ENCODE measurements at places on chromosomes 16 and 17.
A peak's percentile ranks its signal among the peaks of the same experiment; 100 is the strongest.

DNA sequence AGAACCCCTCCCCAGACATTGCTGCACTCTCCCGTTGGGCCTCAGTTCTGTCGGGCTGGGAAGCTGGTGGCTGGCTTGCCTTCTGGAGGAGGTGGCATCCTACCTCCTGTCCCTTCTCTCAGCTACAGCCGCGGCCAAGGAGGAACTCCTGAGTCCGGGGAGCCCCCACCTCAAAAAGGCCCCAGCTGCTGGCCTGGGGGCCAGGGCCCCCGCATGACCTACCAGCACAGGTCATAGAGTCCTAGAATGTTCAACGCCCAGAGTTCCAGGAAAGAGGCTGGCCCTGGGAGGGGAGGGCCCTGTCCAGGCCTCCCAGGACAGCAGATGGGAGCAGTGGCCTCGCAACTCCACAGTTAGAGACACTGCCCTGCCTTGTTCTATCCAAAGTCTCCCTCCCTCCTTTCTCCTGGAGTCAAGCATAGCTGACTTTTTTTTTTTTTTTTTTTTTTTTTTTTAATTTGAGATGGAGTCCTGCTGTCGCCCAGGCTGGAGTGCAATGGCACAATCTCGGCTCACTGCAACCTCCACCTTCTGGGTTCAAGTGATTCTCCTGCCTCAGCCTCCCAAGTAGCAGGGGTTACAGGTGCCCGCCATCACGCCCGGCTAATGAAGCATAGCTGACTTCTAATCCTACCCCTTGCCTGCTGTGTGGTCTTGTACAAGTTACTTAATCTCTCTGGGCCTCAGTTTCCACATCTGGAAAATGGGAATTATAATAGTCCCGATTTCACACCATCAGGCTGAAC, 7.1 kb downstream of the CARHSP1 start:
- DNase-seq: no peak

DNA sequence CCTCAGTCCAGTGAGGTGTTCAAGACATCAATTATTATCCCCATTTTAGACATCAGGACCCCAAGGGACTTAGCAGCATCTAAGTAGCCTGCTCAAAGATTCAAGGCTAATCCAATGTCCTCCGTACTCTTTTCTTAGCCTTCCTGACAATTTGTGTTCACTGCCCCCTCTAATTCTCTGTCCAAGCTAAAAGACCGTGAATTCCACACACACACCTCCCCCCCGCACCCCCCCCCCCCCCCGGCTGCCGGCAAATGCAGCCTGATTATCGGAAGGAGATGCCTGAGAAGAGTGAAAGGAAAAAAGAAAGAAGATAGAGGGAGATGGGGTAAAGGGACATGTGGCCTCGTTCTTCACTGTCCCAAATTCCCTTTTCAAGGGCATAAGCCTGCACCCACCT, 58.1 kb upstream of the NLK start:
- no peak for DNase-seq

GRCh38 chr16:53429221-53429943, 4.9 kb upstream of the RBL2 start:
- DNase-seq: no peak

- DNase-seq: no peak
Observed at GRCh38 chr17:29514792-29515191, 52.0 kb downstream of the ABHD15 start.

- DNase-seq: no peak
Observed at GRCh38 chr17:60749050-60749449, 71.4 kb downstream of the BCAS3 start.

- no peak for DNase-seq
Observed at GRCh38 chr16:66692341-66692740, 4.2 kb downstream of the CMTM4 start.

DNA sequence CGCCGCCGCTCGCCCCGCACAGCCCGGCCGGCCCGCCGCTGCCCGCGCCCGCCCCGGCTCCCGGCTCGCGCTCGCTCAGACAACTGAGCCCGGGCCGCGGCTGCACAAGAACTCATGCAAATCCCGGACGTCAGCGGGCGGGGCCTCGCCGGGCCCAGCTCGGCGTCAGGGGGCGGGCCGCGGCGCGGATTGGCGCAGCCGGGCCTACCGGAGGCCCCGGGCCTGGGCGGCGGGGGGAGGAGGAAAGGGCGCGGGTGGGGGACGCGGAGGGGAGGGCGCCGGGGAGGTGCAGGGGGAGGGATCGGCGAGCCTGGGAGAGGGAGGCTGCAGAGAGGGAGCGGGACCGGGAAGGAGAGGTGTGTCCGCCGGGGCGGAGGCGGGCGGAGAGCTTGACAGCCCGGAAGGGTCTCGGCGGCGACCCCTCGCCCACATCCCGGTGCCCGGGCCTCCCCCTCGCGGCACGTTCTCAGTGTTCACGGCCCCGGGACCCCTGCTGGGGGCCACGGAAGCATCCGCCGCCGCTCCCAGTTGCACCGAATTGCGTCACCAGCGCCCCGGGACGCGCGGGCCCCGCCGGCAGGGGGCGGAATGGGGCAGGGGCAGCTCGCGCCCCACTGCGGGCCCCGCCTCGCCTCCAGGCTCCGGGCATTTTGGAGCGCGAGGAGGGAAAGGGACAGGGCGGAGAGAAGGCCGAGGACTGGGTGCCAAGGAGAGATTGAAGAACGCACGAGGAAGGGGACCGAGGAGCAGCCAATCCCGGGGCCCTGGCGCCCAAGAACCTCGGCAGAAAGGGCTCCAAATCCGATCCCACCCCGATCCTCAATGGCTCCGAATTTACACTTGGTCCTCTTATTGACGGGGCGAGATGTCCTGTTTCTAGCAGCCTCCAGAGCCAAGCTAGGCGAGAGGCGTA, at the start of gene CBX4:
Gene CBX4 (minus strand): TSS at position 85 of the 913 bp plus-strand sequence. CDS start 189 bp downstream, outside the sequence.
- peak; percentile 81 for DNase-seq

DNA sequence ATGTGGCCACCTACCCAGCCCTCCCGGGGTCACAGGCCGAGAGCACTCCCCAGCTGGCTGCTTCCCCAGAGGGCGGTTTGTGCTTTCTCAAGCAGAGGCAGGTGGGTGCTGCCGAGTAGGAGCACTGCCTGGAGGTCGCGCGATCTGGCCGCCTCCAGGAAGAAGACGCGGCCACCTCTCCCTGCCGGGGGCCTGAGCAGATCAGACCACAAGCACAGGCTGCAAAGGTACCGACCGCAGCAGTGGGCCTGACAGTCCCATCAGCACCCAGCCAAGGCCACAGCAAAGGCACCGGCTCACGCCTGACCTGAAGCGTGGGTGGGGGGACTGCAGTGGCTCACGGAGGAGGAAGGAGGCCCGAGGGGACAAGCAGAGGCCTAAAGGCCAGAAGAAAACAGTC, 15.2 kb upstream of the IGFALS start:
- DNase-seq: no peak

DNA sequence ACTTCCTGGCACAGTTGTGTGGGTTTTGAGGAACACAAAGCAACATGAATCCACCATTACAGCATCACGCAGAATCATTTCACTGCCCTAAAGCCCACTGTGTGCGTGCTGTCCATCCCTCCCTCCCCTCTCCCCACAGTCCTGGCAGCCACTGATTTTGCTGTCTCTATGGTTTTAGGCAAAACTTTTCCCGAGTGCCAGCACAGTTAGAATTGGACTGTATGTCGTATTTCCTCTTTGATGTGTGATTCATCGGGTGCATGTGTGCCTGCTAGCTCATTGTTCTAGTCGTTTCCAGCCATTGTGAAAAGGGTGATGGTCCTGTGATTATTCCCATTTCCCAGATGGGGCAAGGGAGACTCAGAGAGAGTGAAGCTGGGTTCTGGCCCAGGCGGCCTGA, 12.7 kb downstream of the KLHL36 start:
- no peak for DNase-seq

GRCh38 chr16:51392521-51393187, 241.6 kb upstream of the SALL1 start:
- no peak for DNase-seq

- no peak for DNase-seq
Observed at GRCh38 chr17:22600644-22601298, 908.4 kb downstream of the KCNJ18 start.

GRCh38 chr17:66255112-66255511, 25.9 kb upstream of the APOH start:
- peak; percentile 46 for DNase-seq

- no peak for DNase-seq
Observed at GRCh38 chr16:15899538-15900100, 11.2 kb upstream of the CEP20 start.

DNA sequence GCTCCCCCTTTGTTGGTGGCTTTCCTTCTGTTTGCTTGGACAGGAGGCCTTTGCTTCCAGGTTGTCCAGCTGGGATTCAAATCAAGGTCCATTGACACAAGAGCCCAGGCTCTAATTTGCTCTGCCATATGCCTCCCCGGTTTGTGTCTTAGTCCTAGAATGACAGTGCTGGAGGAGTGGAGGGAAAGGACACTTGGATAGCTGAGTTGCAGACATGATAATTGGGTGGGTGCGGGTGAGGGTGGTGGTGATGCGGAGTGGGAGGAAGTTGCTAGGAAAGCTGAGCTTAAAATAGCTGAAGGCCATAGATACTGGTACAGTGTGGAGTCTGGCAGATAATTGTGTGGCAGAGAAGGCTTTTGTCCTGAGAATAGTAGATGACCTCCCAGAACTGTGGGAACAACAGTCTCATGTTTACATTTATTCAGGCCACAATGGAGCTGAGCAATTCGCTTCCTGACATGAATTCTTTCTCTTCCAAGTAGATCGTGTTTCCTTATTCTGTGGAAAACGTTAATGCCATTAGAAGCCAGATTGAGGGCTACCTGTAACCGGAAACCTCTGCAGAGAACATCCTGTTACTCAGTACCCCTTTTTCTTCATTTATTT, 23.8 kb downstream of the SEC14L1 start:
- no peak for DNase-seq

DNA sequence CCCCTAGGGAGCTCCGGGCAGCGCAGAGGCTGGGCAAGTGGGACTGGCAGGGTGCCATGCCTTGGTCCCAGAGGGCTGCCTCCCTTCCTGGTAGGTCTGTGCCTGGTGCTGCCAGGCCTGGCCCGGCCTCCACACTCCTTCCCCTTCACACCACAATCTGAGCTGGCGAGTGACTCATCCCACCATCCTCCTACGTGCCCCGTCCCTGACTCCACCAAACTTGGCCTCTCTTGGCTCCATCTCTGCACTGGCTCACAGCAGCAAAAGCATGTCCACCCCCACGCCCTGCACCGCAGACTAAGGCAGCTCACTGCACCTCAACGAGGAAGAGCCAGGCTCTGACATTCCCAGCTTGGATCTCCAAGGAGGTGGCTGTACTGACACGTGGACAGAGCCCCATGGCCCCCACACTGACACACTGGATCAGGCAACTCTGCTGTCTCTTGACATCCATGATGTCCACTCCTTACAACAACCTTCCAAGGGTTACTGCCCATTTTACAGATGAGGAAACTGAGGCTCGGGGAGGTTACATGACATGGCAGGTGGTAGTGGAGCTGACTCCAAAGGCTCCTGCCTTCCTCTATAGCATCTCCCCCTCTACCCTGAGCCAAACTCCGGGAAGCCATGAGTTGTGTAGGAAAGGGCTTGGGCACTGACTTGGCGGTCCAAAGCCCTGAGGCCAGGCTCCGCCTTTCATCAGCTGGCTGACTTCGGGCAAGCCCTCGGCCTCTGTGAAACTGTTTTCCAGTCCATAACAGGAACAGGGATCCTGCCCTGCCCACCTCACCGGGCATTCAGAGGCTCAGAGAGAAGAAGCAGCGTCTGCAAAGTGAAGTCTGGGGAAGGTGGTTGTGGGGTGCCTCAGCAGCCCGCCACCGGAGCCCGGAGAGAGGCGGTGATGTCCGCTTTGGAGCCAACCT, 20.1 kb upstream of the KRT19 start:
- peak; percentile 6 for DNase-seq

GRCh38 chr17:77352441-77352840, 211.7 kb downstream of the SEC14L1 start:
- no peak for DNase-seq

- DNase-seq: no peak
Observed at GRCh38 chr16:11877374-11877773, 26.0 kb upstream of the RSL1D1 start.

- no peak for DNase-seq
Observed at GRCh38 chr16:87472935-87473334, 19.9 kb downstream of the ZCCHC14 start.

DNA sequence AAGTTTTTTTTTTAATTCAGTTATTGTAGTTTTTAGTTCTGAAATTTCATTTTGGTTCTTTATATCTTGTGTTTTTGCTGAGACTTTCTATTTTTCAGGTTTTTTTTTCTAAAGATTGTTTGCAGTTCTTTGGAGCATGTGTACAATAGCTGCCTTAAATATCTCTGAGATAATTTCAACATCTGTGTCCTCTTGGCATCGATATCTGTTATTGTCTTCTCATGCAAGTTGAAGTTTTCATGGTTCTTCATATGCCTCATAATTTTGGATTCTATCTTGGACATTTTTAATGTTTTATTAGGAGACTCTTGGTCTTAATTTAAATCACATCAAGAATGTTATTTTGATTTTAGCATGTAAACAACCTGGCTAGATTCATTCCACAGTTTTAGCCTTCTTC, 22.8 kb downstream of the COX11 start:
- DNase-seq: no peak

DNA sequence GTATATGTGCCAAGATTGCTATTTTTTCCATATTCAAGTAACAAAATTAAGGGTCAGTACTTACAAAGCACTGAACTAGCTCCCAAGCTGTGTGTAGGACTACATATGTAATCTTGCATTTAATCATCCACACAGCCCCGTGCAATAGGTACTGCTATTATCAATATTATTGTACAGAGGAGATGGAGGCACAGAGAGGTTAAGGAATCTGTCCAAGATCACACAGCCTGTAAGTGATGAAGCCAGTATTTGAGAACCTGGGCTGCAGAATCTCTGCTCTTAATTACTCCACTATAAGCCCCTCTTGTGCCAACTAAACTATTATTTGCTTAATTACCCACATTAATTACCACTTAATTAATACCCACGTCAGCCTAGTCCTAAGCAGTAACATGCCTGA, 134.1 kb downstream of the KATNIP start:
- no peak for DNase-seq

DNA sequence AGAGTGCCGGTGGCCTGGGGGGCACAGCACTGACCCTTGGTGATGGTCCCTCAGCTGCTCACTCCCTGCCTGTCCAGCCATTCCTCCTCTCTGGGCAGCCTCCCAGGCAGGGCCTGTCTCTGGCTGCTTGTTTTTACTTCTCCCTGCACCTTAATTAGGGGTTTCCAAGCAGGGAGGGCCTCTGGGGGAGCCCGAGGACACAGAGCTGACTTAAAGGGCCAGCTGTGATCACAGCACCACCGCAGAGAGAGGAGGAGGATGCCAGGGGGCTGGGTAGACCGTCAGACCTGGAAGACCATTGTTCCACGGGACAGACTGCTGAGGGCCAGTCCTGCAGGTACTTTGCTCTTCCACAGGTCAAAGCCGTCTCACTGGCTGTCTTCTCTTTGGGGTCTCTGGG, 1.2 kb upstream of the DPH1 start:
- DNase-seq: no peak

- DNase-seq: no peak
Observed at GRCh38 chr17:42775534-42776098, 2.4 kb downstream of the VPS25 start.

- DNase-seq: no peak
Observed at GRCh38 chr16:81901484-81901883, 109.8 kb downstream of the SDR42E1 start.
